ENCODE measurements at places on chromosomes 12 and 14.

DNA sequence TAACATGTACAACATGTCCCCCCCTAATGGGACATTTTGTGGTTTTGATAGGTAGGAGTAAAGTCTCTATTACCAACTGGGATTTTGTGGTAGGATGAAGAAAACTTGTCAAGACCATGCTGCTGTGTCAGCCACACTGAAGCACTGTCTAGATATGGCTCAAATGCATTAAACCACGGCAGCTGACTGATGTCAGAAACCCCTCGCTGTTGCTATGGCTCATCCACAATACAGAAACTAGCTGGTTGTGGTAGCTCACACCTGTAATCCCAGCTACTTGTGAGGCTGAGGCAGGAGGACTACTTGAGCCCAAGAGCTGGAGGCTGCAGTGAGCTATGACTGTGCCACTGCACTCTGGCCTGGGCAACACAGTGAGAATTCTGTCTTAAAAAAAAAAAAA lies 40.1 kb downstream of the PAPLN start:
- no peak for DNase-seq

GRCh38 chr12:43284486-43285158 lies 267.4 kb downstream of the ADAMTS20 start:
- no peak for DNase-seq

DNA sequence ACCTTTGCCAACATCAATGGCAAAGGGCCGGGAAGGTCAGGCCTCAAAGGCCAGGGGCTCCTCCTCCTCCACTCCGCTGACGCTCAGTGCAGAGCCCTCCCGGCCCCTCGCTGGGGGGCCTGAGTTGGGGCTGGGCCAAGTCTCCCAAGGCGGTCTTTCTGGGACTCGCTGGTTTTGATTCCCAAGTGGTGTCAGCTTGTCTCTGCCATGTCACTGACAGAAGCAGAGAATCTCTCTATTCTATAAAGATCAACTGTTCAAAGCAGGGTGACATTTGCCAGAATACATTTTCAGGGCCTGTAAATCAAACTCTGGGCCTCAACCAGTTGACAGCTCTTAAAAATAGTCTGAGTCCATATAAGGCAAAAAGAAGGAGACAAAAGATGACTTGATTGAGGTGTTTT lies 75.9 kb downstream of the CCDC88C start:
- DNase-seq: no peak

GRCh38 chr12:81502912-81503695 lies 256.0 kb downstream of the PPFIA2 start:
- DNase-seq: no peak

GRCh38 chr12:86903159-86903558 lies 647.0 kb upstream of the MGAT4C start:
- no peak for DNase-seq

DNA sequence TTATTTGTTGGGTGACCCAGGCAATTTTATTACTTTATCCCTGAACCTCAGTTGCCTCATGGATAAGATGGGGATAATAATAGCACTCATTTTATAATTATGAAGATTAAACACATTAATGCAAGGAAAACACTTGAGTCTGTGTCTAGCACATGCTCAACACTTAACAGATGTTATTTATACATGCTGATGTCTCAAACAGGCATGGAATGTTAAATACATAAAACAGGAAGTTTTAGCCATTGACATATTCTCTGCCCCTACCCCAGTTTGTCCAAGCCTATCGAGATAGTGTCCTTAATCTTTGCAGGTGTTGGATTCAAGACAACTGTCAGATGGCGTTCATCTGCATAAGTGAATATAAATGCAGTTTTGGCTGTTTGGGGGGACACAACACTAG lies 109.8 kb downstream of the SCAF11 start:
- DNase-seq: no peak

Measured in activated naive CD8-positive, alpha-beta T cell treated with anti-CD3 and anti-CD28 coated beads, Interleukin-2, amount 50 U/mL, for 24 hours (primary cell).